ENCODE measurements at places on chromosomes 2 and 18. TPM values are rescaled to one million over a fixed set of nuclear protein-coding genes. Genes with fewer than 3 reads are reported as not detected.
A peak's percentile ranks its signal among the peaks of the same experiment; 100 is the strongest.

The CRYGD gene
- total RNA-seq: not detected

The SP140 gene
- 109 TPM for total RNA-seq

The CMPK2 gene
- 10.6 TPM for total RNA-seq

The RAPGEF4 gene
- total RNA-seq: 0.65 TPM

DNA sequence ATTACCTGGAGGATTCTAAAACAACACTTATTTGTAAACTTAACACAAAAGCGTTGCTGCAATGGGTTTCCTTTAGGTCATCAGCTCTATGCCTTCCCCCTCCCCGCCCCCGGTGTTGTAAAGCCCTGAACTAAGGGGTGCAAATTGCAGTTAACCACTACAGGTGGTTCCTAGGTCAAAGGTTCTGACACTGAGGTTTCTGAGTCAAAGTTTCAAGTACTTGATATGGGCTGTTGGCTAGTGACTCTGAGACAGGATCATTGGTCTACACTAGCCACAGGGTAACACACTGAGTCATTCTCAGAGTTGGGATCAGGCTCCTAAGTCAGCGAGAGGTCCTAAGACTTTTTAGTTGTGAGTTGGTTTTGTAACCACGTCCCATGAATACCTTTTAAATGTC lies 15.4 kb downstream of the IL1B start:
- H3K4me3 ChIP-seq: no peak overlapping the region
- DNase-seq: peak; percentile 81
- peaks cover 22% of the 10 kb centered on the region for H3K4me1 ChIP-seq
- H3K27me3 ChIP-seq: peaks cover 19% of the 10 kb centered on the region

GRCh38 chr2:181145645-181146044 lies 165.2 kb downstream of the UBE2E3 start:
- DNase-seq: no peak
- peaks cover 72% of the 10 kb centered on the region for H3K4me1 ChIP-seq
- H3K27me3 ChIP-seq: no peaks in the 10 kb centered on the region

GRCh38 chr2:70012887-70013286 lies 51.5 kb upstream of the ASPRV1 start:
- no peak overlapping the region for H3K4me3 ChIP-seq
- peaks cover 13% of the 10 kb centered on the region for H3K36me3 ChIP-seq
- DNase-seq: no peak
- no peaks in the 10 kb centered on the region for H3K27me3 ChIP-seq
- H3K27ac ChIP-seq: peak overlapping the region; percentile 54

DNA sequence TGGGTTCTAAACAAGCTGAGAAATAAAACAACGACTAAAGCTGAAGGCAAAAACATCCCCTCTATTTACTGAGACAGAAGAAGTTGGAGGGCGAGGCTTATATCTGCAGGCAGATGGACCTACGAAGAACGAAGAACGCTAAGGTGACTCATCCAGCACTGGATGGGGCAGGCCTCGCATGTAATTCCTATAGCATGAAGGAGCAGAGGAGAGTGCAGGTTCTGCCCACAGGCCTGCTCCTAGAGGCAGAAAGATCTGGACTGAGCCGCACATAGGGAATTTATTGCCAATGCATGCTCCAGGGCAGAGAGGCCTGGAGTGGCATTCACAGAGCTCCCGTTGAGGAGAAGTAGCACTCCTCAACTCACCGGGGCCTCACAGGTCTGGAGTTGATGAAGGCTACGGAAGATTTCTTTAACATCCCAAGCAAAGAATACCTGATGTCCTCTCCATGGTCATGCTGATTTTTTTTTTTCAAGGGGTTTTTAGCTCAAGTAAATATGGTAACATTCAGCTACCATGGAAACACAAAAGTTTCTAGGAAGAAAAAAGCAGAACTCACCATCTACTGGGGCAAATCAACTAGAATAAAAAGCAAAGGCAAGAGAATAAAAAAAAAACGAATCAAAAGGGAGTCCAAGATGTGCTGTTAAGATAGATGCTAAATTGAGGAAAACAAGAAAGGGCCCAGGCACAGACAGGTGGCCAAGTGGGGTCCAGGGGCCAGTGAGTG lies 10.4 kb upstream of the METTL21A start:
- peaks cover 13% of the 10 kb centered on the region for H3K4me1 ChIP-seq
- peaks cover 2% of the 10 kb centered on the region for H3K36me3 ChIP-seq
- H3K27me3 ChIP-seq: no peaks in the 10 kb centered on the region
- no peak overlapping the region for H3K27ac ChIP-seq
- no peak overlapping the region for H3K4me3 ChIP-seq

GRCh38 chr2:2950403-2950952 lies 427.1 kb downstream of the EIPR1 start:
- H3K4me1 ChIP-seq: no peaks in the 10 kb centered on the region
- H3K4me3 ChIP-seq: no peak overlapping the region
- no peak overlapping the region for H3K27ac ChIP-seq
- no peaks in the 10 kb centered on the region for H3K36me3 ChIP-seq
- no peak for DNase-seq
- peaks cover 6% of the 10 kb centered on the region for H3K27me3 ChIP-seq

- no peak overlapping the region for H3K27ac ChIP-seq
- no peak for DNase-seq
- H3K4me1 ChIP-seq: no peaks in the 10 kb centered on the region
- H3K27me3 ChIP-seq: no peaks in the 10 kb centered on the region
These were observed 38.7 kb downstream of the FANCL start for GRCh38 chr2:58202404-58202803.

GRCh38 chr18:7438646-7439045 lies 128.5 kb upstream of the PTPRM start:
- DNase-seq: no peak
- no peaks in the 10 kb centered on the region for H3K36me3 ChIP-seq
- H3K27me3 ChIP-seq: no peaks in the 10 kb centered on the region
- H3K4me1 ChIP-seq: no peaks in the 10 kb centered on the region
- H3K27ac ChIP-seq: no peak overlapping the region

GRCh38 chr18:53747663-53748160 lies 476.8 kb downstream of the MBD2 start:
- DNase-seq: no peak
- no peaks in the 10 kb centered on the region for H3K36me3 ChIP-seq
- no peak overlapping the region for H3K27ac ChIP-seq
- no peaks in the 10 kb centered on the region for H3K4me1 ChIP-seq
- no peak overlapping the region for H3K4me3 ChIP-seq

Measured in activated T-cell treated with anti-CD3 and anti-CD28 coated beads, Interleukin-2, amount 50 U/mL, for 72 hours (primary cell).